ENCODE measurements at places on chromosomes 4 and X. TPM values are rescaled to one million over a fixed set of nuclear protein-coding genes. Genes with fewer than 3 reads are reported as not detected.

DSPP gene
- not detected for total RNA-seq

PDGFRA gene
- total RNA-seq, result 0.15 TPM

GRCh38 chr4:152709675-152710438, 30.1 kb upstream of the TMEM154 start:
- H3K4me3 ChIP-seq, result no peak overlapping the region
- DNase-seq, result no peak
- no peaks in the 10 kb centered on the region for H3K27me3 ChIP-seq
- no peak overlapping the region for H3K27ac ChIP-seq
- H3K36me3 ChIP-seq, result no peaks in the 10 kb centered on the region
- H3K4me1 ChIP-seq, result no peaks in the 10 kb centered on the region

GRCh38 chr4:80062527-80062926, 10.5 kb downstream of the ANTXR2 start:
- DNase-seq, result no peak
- no peaks in the 10 kb centered on the region for H3K4me1 ChIP-seq
- no peaks in the 10 kb centered on the region for H3K27me3 ChIP-seq
- peaks cover 13% of the 10 kb centered on the region for H3K36me3 ChIP-seq

GRCh38 chr4:106126062-106126461, 189.9 kb downstream of the TBCK start:
- no peaks in the 10 kb centered on the region for H3K36me3 ChIP-seq
- no peaks in the 10 kb centered on the region for H3K4me1 ChIP-seq
- no peaks in the 10 kb centered on the region for H3K27me3 ChIP-seq
- no peak for DNase-seq

DNA sequence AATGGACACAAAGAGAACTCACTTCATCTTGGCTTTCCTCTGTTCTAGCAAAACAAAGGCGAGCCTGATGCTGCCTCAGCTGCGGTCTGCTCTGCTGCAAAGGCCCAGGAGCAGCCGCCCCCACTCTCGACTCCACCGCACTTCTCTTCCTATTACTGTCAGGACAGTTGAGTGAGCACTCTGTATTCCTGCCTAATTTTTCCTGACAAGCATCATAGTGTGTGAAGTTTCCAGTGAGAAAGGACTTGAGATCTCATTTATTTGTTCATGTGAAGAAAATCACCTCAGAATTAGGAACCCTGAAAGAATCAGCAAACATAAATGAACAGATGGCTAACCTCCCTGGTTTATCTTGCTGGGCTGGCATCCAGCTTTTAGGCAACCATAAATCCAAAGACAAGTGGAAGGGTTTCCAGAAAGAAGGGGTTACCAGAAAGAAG, 15.6 kb downstream of the SCARB2 start:
- DNase-seq, result no peak
- H3K4me3 ChIP-seq, result no peak overlapping the region
- peaks cover 9% of the 10 kb centered on the region for H3K4me1 ChIP-seq
- H3K27me3 ChIP-seq, result no peaks in the 10 kb centered on the region
- no peak overlapping the region for H3K27ac ChIP-seq

GRCh38 chr4:76821641-76822040, 76.3 kb downstream of the SOWAHB start:
- H3K4me1 ChIP-seq, result no peaks in the 10 kb centered on the region
- no peaks in the 10 kb centered on the region for H3K36me3 ChIP-seq
- H3K27ac ChIP-seq, result no peak overlapping the region

- no peaks in the 10 kb centered on the region for H3K27me3 ChIP-seq
- no peak for DNase-seq
- H3K4me3 ChIP-seq, result no peak overlapping the region
- H3K4me1 ChIP-seq, result no peaks in the 10 kb centered on the region
Measured at GRCh38 chrX:23855569-23855968, 52.2 kb downstream of the APOO start.

GRCh38 chr4:80196922-80197573, at the start of gene PRDM8:
Gene PRDM8, plus strand, starts transcription at chr4:80197503. Its CDS starts 2,578 bp downstream, at chr4:80200081.
- H3K27me3 ChIP-seq, result no peaks in the 10 kb centered on the region
- H3K4me3 ChIP-seq, result peak within 1 kb of the TSS; percentile 30
- H3K4me1 ChIP-seq, result no peaks in the 10 kb centered on the region

GRCh38 chr4:24116107-24116506, 226.3 kb upstream of the PPARGC1A start:
- DNase-seq, result no peak
- H3K4me3 ChIP-seq, result no peak overlapping the region
- H3K27me3 ChIP-seq, result no peaks in the 10 kb centered on the region
- no peak overlapping the region for H3K27ac ChIP-seq

DNA sequence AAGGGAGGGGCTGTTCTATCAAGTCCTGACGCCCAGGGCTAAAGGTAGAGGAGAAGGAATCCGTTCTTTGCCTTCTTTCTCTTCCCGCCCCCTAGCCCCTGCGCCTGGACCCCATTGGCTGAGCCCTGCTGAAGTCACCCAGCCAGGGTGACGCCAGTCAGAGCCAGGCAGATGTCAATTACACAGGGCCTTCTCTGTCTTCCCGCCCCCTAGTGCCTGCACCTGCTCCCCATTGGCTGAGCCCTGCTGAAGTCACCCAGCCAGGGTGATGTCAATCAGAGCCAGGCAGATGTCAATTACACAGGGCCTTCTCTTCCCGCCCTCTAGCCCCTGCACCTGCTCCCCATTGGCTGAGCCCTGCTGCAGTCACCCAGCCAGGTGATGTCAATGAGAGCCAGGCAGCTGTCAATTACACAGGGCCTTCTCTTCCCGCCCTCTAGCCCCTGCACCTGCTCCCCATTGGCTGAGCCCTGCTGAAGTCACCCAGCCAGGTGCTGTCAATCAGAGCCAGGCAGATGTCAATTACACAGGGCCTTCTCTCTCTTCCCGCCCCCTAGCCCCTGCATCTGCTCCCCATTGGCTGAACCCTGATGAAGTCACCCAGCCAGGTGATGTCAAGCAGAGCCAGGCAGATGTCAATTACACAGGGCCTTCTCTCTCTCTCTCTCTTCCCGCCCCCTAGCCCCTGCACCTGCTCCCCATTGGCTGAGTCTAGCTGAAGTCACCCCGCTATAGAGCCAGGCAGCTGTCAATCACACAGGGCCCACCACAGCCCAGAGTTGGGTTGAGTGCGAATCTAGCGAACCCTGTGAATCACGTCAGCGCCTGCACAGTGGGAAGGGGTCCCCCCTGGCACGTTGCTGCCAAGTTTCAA, 46.4 kb downstream of the ASMT start:
- no peak overlapping the region for H3K4me3 ChIP-seq
- no peaks in the 10 kb centered on the region for H3K27me3 ChIP-seq
- no peak for DNase-seq
- no peaks in the 10 kb centered on the region for H3K36me3 ChIP-seq
- H3K4me1 ChIP-seq, result no peaks in the 10 kb centered on the region
